ENCODE measurements at places on chromosomes 5 and 9. TPM values are rescaled to one million over a fixed set of nuclear protein-coding genes. Genes with fewer than 3 reads are reported as not detected.

Gene ACTBL2
- total RNA-seq: 0.23 TPM

Gene FAM78A
- total RNA-seq: 0.59 TPM

Gene QSOX2
- total RNA-seq: 3.3 TPM

Gene RASEF
- 0.30 TPM for total RNA-seq

Gene MRNIP
- 14.4 TPM for total RNA-seq

Gene TEK
- total RNA-seq: 29.1 TPM

Gene CFAP77
- not detected for total RNA-seq

Gene TMEM252
- not detected for total RNA-seq

Gene SYK
- not detected for total RNA-seq

Gene ADAMTS13
- total RNA-seq: 1.8 TPM

Gene CIZ1
- total RNA-seq: 16.0 TPM

Gene INPP5E
- total RNA-seq: 3.8 TPM

Gene IL17B
- not detected for total RNA-seq

Gene CARD6
- 11.7 TPM for total RNA-seq

Gene COL23A1
- 0.08 TPM for total RNA-seq

Gene TMEM215
- total RNA-seq: not detected

Gene OTP
- total RNA-seq: not detected

Gene ZNF883
- 2.6 TPM for total RNA-seq

Gene FBXO4
- total RNA-seq: 11.1 TPM

Gene NOL6
- 27.1 TPM for total RNA-seq

Gene WNK2
- under 0.01 TPM for total RNA-seq

Gene TMC1
- 0.68 TPM for total RNA-seq

Gene SPATA31A3
- total RNA-seq: not detected

Gene BARHL1
- not detected for total RNA-seq

Gene IL5
- total RNA-seq: not detected

Gene SHISAL2B
- total RNA-seq: not detected

Gene DMGDH
- total RNA-seq: 0.68 TPM

Gene ZDHHC11
- 0.94 TPM for total RNA-seq

Gene RXRA
- total RNA-seq: 7.1 TPM

Gene MSMP
- total RNA-seq: not detected

Gene LHX6
- total RNA-seq: not detected

Gene JAKMIP2
- not detected for total RNA-seq

Gene LECT2
- total RNA-seq: not detected

Gene SLC22A4
- total RNA-seq: 1.5 TPM

Gene TAF11L12
- total RNA-seq: not detected

Gene SPACA9
- 3.2 TPM for total RNA-seq

Gene ASB6
- total RNA-seq: 9.6 TPM

Gene CAVIN4
- 1.1 TPM for total RNA-seq

Gene SCGB3A2
- total RNA-seq: not detected

Gene SLC25A51
- total RNA-seq: 51.8 TPM

All from smooth muscle cell of the coronary artery (primary cell).